Ammon's horn (tissue), 1 donor: ENCODE measurements at places on chromosomes 4 and X.

DNA sequence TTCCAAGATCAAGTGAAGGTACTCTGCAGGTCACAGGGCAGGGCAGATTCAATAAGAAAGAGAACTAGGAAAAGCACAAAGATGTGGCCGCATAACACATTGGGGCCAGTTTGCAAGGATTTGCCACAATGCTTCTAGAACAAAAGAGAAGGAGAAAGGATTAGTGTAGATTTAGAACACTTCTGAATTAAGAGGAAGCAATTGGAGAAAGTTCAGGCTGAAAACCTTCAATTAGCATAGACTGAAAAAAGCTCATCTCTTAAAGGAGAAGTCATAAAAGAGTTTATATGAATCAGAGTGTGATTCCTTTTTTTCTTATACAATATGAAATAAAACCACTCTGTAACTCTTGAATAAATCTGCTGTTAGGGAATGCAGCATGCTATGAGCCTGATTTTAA, 215.6 kb upstream of the FAT1 start:
- no peak for DNase-seq

- no peak for DNase-seq
Observed at GRCh38 chr4:184402740-184403383, 71.5 kb downstream of the IRF2 start.

- DNase-seq = no peak
Observed at GRCh38 chrX:113473418-113473817, 632.8 kb upstream of the AMOT start.

- no peak for DNase-seq
Observed at GRCh38 chr4:83704786-83705185, 168.9 kb downstream of the GPAT3 start.

DNA sequence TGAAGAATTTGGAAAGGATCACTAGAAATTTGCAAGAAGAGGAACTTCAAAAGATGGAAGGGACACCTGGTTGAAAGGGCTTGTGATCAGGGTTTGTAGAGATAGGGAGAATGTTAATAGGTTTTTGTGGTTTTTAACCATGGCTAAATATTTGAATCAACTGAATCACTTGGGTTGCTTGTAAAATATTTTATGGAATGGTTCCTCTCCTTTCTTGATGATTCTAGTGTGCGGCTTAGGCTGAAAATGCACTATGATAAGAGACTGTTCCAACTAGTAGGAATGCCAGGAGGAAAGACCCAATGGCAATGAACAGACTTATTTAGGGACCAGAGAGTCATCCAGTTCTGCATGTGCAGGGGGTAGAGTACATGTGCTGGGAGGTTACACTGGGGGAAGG, 408.2 kb downstream of the ARHGAP24 start:
- DNase-seq = no peak

GRCh38 chr4:126777649-126778048, 855.1 kb upstream of the INTU start:
- no peak for DNase-seq

DNA sequence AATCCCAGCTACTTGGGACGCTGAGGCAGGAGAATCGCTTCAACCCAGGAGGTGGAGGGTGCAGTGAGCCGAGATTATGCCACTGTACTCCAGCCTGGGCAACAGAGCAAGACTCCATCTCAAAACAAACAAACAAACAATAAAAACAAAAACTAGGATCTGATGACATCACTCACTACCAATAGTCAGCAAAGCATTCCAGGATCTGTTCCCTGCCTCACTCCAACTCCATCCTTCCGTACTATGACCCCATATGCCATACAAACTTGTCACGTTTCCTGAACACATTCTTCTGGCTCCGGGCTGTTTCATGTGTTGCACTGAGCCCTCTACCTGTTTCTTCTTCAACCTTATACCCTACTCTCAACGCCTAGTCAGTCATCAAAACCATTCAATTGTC, 47.3 kb downstream of the RBM47 start:
- DNase-seq = no peak

GRCh38 chr4:138392751-138393308, 150.7 kb upstream of the SLC7A11 start:
- no peak for DNase-seq

- DNase-seq = no peak
Observed at GRCh38 chr4:37627263-37627662, 58.9 kb downstream of the RELL1 start.

DNA sequence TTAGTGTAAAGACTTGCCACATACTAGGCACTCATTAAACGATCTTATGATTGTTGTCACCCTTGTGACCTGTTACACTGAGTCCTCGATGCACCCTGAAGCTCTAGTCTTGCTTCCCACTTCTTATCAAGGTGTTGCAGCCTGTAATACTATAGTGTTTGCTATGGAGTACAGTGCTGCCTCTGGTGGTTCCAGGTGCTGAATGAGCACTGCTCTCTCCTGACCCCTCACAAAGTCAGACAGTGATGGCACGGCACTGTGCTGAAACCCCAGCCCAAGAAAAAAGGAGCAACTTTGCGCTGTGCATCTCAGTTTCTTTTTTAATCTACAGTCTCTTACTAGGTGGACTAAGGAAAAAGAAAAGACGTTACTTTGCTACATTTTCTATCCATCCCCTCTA, 106.3 kb downstream of the GC start:
- no peak for DNase-seq

DNA sequence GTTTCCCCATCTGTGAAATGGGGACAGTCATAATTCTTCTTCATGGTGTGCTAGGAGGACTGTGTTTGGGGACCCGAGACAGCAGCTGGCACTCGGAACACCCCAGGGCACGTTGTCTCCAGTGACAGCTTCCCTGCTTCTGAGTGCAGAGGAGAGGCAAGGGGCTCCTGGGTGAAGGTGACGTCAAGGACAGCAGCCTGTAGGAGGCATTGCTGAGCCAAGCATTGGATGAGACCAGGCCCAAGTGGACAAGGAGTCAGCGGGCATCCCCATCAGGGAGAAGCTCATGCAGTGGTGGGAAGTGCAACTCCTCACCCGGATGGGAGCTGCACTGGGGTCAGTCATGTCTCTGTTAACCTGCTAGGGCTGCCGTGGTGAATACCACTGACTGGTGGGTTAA, 46.1 kb downstream of the EVC start:
- no peak for DNase-seq

DNA sequence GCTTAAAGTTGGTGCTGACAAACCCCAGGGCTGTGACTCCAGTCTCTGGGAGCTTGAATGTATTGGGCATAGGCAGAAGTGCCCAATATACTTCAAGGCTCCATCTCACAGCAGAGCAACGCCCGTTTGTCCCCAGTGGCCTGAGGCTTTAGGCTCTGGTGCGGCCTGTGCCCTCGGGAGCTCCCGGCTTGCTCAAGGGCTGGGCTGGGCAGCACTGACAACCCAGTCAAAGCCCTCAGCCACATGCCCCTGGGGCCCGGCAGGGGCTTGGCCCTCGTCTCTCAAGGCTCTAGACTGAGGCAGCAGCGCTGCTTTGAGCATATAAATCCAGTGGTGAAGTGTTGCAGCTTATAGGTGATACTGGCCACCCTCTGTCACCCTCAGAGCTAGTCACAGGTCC, 203.7 kb downstream of the AFAP1 start:
- no peak for DNase-seq

- no peak for DNase-seq
Observed at GRCh38 chr4:61251129-61251528, 51.0 kb downstream of the ADGRL3 start.

DNA sequence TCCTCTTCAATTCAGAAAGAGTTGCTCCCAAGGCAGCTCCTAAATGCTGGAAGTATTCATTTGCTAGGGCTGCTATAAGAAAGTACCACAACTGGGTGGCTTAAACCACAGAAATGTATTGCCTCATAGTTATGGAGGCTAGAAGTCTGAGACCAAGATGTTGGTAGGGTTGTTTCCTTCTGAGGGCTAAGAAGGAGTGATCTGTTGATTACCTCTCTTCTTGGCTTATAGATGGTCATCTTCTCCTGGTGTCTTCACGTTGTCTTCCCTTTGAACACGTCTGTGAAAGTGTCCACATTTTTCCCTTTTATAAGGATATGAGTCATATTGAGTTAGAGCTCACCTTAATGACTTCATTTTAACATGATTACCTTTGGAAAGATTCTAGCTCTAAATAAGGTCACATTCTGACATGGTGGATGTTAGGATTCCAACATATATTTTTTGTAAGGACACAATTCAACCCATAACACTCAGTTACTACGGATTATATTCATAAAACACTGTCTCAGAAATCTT, 266.3 kb downstream of the SPATA18 start:
- no peak for DNase-seq

- DNase-seq = no peak
Observed at GRCh38 chr4:90001023-90001422, 106.4 kb downstream of the MMRN1 start.

DNA sequence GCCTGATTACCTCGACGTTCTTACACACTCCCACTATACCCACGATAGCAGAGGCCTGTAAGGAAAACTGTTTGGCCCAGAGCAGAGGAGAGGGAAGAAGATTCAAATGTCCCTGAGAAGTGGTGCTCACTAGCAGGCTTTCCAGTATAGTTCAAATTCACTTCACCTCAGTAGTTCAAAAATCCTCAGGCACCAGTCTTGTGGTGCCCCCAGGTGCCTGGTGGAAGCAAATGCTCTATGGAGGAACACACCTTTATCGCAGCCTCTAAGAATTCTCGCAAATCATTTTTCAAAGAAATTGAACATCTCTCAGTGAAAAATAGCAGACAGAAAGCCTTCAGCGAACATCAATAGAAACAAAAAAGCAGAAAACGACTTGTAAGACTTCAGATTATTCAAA, 12.2 kb upstream of the MTMR1 start:
- no peak for DNase-seq

GRCh38 chrX:21798677-21799219, 40.7 kb upstream of the MBTPS2 start:
- no peak for DNase-seq

DNA sequence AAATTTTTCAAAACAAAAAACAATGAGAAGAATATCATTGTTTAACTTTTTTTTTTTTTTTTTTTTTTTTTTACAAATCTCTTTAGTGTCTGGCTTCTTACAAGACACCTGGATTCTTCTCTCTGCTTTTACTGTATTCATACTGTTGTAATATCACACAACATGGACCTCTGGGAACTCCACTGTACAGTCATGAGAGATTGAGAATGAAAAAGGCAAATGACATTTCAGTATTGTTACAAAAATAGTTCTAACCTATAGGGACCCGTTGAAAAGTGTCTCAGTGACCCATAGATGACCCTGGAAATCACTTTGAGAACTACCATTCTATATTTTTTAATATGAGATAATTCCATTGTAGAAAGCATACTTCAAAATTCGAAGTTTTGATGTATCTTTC, 124.4 kb downstream of the SLIT2 start:
- no peak for DNase-seq

DNA sequence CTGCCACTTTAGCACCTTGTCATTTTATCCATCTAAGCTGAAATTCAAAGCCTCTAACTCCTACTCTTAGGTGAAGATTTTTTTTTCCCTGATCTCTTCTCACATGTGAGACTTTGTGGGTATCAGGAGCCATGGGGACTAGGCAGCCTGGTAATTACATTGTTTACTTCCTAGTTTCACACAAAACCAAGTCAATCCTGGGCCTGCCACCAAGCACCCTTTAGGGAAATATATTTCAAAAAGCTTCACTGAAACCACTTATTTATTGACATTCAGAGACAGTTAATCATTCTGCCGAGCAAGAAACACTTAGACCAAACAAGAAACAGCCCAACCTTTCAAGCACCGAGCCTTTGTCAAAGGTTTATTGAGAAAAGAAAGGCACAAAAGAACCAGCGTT, 200.0 kb downstream of the RELL1 start:
- DNase-seq = no peak
